Stimulated activated naive CD4-positive, alpha-beta T cell treated with Interleukin-2 at 50 U/mL for 16 hours (primary cell): ENCODE measurements at places on chromosomes 1 and 21.

GRCh38 chr1:204077979-204078696 is 5.2 kb downstream of the SOX13 start:
- no peak for DNase-seq

GRCh38 chr1:114982251-114982650 is 47.4 kb upstream of the TSHB start:
- no peak for DNase-seq

DNA sequence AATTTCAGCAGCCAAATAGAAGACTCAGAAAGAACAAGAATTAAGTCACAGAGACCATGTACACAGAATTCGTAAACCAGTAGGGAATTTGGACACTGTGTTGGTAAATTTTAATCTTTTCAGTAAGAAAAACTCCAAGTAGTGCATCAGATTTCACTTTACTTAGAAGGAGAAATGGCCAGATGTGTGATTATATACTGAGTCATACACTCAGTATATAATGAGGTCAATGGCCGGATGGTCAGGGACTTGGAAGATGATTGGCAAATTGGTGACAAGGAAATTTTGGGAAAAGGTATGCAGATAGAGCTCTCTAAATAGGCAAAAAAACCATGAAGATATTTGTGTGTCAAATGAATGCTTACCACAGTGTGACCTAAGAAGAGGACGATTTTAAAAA is 399.8 kb upstream of the LRRC7 start:
- no peak for DNase-seq

DNA sequence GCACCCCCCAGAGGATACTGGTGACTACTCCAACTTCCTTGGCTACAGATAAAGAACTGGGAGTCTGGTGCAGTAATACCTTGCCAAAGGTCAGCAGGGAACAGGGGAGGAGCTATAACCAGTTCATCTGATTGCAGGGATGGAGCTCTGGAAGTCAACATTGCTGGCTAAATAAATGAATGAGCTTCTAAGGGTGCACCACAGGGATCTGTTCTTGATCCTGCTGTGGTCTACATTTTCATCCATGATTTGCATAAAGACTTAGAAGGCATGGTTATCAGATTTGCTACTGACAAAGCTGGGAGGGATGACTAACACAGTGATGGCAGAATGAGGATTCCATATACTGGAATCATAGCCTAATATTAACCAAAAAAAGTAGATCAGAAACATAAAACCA is 18.3 kb downstream of the PLEKHA6 start:
- no peak for DNase-seq

GRCh38 chr1:118110580-118110979 is 74.4 kb downstream of the SPAG17 start:
- DNase-seq, result no peak

DNA sequence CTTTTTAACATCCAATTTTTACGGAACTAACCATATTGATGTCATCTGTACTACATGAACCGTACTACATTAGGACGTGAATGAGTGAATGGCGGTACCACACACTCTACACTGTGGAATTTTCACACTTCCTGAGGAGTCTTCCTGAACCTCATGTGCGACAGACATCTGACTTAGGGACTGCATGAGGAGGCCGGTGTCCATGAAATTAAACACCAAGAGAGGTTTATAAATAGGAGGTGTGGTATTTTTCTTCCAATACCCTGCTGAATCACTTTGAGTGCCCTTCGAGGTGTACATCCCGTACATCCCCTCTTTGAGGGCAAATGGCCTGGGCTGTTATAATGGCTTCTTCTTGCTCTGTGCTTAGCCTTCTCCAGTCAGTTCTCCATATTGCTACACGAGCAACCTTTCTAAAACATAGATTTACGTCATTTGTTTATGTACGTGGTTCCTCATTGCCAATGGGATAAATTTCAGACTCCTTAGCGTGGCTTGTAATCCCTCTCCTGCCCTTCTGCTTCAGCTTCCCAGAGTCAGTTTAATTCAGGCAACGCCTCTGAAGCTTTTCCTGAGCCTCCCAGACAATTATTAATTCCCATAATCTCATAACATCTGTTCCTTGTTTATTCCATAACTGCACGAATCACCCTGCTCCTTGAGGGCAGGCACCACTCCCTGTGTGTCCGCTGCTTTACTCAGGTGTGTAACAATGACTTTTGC is 9.4 kb downstream of the ST3GAL3 start:
- DNase-seq, result no peak

DNA sequence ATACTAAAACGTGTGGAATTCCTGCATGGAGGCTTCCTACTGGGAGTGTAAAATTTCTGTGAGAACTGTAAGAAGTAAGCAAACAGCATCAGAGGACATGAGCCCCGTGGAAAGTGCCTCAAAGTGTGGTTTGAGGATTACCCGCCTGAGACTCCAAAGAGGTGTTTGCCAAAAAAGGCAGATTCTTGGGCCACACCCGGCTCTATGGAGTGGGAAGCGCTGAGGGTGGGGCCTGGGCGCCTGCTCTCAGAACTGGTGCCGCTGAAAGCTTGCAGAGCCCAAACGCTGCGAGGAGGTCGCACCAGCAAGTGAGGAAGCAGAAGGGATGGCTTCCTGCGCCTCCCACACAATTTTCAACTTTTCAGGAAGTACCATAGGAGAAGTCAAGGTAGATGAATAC is 43.0 kb upstream of the PSEN2 start:
- no peak for DNase-seq

- DNase-seq, result no peak
Measured at GRCh38 chr1:28326984-28327383, 1.9 kb upstream of the MED18 start.

GRCh38 chr1:243217349-243217748 is 37.7 kb downstream of the CEP170 start:
- no peak for DNase-seq

- DNase-seq, result no peak
Measured at GRCh38 chr1:153608742-153609584, 4.0 kb downstream of the S100A16 start.

DNA sequence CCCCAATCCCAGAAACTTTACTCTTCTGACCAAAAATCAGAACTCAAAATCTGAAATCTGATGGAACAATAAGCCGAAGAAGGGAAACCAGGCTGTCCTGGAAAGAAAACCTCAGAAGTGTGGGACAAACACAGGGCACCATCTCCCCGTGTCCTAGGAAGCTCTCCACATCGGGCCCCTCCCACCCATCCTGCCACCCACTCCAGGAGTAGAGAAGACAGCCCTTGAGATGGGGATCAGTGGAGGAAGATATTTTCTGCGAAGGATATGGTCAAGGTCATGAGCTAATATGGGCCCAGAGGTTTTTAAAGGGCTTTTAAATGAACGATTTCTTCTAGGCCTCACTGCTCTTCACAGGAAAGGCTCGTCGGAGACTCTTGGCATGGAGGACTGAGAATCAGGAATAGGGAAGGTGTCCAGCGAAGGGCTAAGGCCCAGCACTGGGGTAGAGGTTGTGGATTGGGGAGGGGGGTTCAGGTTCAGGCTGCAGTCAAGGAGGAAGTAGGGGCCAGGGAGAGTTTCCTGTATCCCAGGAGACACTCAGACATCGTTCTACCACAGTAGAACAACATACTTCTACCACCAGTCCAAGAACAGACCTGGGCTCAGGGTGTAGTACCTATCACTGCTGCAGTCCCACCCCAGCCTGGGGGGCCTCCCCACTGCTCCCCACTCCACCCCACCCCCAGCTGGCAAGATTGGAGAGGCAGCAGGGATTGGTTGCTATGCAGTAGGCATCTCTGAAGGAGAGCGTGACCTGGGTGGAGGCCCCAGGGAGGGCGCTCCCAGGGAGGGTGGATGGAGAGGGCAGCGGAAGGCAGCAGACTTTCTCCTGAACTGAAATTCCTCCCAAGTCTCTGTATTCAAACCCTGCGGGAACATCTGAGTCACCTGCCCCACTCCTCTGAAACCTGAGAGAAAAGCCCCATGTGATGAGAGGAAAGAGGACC is 1.2 kb upstream of the S100A5 start:
- no peak for DNase-seq

DNA sequence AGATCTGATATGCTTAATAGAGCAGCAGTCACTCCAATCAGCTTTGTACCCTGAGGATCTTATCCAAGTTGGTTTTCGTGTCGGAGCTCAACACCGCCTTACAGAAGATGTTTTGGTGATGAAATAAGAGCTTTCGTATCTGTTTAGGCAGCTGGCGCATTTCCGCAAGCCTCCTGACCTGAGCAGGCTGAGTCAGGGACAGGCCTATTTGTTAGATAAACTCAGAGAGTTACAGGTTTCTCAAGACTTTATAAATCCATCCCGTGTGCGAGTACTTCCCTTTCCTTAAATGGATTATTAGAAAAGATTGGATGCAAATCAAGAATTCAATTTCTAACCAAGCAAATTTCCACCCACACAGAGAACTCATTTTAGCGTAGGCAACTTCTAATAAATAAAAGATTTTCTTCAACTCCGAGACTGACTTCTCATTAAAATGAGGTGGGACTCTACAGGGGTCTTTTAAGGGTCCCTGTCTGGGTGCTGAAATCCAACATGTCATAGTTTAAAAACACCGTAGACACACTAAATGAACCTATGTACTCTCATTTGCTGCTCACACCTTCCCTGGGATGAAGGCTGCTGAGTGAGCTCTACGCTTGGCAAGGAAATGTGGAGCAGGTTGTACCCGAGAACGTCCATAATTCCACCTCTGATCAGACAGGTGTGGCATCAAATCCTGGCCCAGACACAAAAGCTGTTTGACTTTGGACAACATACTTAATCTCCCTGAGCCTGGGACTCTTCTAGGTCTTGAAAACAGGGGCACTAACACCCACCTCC is 106.9 kb upstream of the F3 start:
- DNase-seq, result no peak

DNA sequence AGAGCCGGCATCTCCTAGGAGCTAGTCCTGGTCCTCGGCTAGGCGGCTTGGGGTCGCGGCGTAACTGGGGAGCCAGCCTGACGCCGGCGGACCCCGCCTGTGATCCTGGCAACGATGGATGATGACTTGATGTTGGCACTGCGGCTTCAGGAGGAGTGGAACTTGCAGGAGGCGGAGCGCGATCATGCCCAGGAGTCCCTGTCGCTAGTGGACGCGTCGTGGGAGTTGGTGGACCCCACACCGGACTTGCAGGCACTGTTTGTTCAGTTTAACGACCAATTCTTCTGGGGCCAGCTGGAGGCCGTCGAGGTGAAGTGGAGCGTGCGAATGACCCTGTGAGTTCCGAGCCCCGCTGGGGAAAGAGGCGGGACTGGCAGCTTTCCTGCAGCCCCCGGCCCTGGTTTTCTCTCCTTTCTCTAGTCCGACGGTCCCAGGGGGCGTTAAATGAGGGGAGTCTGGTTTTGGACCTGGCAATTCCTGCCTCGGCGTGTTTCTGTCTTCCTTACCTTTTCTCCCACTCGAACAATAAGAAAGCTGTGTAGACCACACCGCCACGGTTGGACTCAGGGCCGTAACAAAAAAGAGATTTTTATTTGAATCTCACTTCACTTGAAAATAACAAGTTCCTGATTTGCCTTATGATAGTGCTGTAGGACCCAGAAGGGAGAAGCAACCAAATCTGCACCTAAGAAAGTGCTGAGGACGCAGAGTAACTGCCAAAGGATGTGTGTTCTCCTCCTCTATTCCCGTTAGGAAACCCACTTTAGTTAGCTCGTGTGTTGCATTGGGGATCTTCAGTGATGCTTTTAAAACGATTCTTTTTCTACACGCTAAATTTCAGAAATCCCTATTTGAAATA is at the start of gene SPRTN:
Gene SPRTN (plus strand): TSS at position 24 of the 859 bp plus-strand sequence. CDS start 91 bp downstream, at position 115.
- no peak for DNase-seq

- no peak for DNase-seq
Measured at GRCh38 chr1:151313501-151313900, 13.7 kb downstream of the PI4KB start.

- no peak for DNase-seq
Measured at GRCh38 chr1:2128189-2128901, 66.2 kb downstream of the FAAP20 start.

- no peak for DNase-seq
Measured at GRCh38 chr1:177035586-177035985, 128.9 kb downstream of the ASTN1 start.

DNA sequence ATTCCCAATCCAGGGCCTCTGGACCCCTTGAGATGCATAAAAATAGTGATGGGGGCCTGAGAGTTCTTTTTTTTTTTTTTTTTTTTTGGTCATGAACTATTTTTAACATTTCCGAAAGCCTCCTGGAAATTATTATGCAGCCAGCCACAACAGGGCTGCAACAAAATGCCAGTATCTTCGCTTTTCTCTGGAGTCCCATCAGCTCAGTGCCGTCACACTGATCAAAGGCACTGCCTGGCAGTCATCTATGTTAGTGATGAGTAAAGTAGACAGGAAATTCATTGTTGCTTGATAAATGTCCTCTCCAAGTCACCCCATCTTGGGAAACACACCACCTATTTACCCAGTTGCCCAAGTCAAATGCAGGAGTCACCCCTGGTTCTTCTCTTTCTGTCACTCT is 15.2 kb upstream of the PEF1 start:
- no peak for DNase-seq

DNA sequence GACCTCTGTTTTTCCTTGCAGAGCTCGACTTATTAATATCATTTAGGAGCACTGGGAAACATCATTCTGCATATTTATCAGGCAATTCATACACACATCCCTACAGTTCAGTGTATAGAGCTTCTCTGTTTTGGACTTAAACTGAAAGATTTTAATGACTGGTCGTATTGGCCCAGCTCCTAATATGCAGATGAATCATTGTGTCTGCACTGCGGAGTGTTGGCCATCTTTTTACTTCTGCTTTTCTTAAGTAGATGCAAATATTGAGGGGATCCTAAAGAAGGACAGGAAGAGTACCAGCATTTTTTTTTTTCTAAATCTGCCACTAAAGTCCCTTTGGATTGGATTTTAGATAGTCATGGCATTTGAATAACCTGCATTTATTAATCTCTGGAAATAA is 154.8 kb downstream of the BACH1 start:
- no peak for DNase-seq

- DNase-seq, result no peak
Measured at GRCh38 chr1:23210351-23210785, 6.9 kb downstream of the HTR1D start.

DNA sequence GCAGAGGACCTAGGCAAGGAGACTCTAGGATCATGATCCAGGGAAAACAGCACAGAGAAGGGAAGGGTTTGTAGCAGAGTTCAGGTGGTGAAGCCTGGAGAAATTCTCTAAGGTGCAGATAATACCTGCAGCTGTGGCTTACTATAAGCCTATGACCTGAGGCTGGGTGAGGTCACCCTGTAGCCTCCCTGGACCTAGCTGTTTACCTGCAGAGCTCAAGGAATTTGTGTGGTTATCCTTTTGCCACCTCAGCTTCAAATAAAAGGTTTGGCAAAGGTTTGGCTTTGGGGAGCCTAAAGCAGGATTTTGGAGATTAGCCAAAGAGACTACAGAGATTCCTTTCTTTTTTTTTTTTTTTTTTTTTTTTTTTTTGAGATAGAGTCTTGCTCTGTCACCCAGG is 79.5 kb upstream of the ZNF648 start:
- DNase-seq, result no peak

GRCh38 chr1:197621761-197622160 is 153.5 kb downstream of the DENND1B start:
- no peak for DNase-seq

- no peak for DNase-seq
Measured at GRCh38 chr21:38972078-38972477, 166.3 kb downstream of the ETS2 start.

- DNase-seq, result no peak
Measured at GRCh38 chr1:226948996-226949395, 8.9 kb downstream of the COQ8A start.
